ENCODE measurements at places on chromosomes 1 and 21.

- no peak for DNase-seq
Measured at GRCh38 chr1:75797606-75798216, 1.0 kb downstream of the MSH4 start.

- no peak for DNase-seq
Measured at GRCh38 chr1:101147381-101147780, 89.4 kb upstream of the S1PR1 start.

DNA sequence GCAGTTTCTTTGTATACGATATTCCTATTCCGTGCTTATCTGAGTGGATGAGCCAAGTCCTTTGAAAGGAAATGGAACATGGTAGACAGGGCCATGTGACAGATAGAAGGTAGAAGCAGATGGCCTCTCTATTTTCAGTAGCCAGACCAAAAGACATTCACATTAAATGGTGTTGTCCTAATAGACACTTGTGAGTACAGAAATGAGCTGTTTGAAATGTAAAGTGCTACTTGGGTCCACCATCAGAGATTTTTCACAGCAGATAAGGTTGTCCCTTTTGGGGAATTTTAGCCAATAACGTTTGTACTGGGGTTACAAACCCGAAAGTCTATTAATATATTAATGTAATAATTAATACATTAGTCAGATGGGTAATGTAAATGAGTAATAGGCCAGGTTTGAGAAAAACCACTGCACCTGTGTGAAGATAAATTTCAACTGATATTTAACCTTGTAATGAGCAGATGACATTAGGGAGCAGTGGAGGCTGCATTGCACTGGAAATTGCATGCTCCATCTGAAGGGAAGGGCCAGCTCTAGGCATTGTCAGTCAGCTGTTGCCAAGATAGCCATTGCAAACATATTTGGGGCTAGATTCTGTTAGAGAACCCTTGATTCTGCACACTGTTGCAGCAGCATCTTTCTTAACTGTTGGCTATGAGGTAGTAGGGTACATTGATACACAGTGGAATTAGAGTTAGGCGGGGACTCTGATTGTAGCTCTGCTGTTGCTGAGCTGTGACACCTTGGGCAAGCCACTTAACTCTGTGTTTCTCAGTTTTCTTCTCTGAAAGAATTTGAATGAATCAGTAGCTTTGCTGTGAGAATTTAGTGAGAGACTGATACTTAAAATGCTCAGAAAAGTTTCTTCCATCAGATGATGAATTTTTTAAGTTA is 43.8 kb downstream of the FGGY start:
- DNase-seq = no peak

- no peak for DNase-seq
Measured at GRCh38 chr1:95504321-95504720, 270.3 kb downstream of the RWDD3 start.

DNA sequence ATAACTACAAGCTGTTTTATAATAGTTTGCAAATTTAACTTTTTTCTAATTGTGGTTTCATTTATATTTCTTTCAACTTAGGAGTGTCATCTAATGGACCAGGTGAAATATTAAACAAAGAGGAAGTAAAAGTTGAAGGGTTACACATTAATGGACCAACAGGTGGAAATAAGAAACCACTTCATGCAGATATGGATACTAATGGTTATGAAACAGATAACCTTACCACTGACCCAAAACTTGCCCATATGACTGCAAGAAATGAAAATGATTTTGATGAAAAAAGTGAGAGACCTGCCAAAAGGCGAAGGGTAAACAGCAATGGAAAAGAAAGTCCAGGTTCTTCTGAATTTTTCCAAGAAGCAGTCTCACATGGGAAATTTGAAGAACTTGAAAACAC is 59.7 kb downstream of the MIER1 start:
- DNase-seq = peak; percentile 22

DNA sequence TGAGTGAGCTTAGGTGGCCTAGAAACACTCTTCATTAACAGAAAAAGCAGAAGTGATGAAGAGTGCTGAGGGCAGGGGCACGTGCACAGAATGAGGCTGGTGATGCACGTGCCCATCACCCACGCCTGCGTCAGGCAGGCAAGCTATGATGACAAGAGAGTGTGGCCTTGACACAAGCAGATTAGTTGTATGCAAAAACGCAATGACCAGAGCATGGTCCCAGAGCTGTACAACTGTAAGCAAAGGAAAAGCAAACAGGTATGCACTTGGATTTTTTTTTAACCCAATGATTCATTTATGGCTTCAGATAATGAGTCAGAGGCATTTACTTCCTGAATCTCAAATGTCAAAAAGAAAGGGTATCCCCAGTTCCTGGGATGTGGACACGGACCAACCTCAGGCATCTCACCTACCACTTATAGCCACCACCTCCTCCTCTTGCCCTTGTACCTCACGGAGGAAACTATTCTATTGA is 9.1 kb upstream of the TMEM61 start:
- peak; percentile 50 for DNase-seq

GRCh38 chr1:53125623-53126360 is 16.6 kb downstream of the SLC1A7 start:
- no peak for DNase-seq

- DNase-seq = peak; percentile 48
Measured at GRCh38 chr1:61851849-61852669, 109.8 kb downstream of the PATJ start.

- no peak for DNase-seq
Measured at GRCh38 chr1:60572378-60572777, 498.8 kb upstream of the C1orf87 start.

DNA sequence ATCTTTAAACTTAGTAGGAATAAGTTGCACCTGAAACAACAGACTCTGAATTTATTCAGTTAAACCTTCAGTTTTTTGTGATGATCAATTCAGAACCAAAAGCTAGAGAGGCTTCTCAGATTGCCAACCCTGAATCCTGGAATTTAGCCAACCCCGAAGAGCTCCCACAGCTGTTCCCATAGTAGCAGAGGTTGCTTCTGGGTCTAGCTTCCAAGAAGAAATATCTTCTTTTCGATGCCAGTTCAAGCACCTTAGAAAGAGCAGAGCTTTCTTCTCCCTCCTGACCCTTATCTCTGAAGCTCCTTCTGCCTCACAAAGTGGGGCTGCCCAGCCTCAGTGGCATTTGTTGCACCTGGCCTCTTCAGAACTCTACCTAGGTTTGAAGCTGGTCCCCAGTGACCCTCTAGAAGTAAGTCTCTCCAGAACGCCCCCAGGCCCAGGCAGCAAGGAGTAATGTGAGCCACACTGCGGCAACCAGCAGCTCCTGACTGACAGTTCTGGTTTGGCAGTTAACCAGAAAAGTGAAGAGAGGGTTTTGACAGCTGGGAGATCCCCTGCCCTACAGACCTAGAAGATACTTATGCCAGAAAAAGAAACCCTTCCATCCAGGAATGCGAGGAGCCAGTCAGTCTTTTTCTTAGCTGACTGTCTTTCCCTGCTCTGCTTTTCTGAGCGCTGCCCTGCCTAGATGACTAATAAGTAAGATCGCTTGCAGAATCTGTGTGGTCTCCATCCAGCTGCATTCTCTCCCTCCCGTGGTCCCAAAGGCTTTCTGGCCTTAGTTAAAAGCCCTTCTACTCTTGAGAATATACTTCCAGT is 165.9 kb downstream of the ADGRL4 start:
- no peak for DNase-seq

- no peak for DNase-seq
Measured at GRCh38 chr21:41447356-41447755, 21.3 kb downstream of the MX1 start.

- DNase-seq = peak; percentile 51
Measured at GRCh38 chr1:168287237-168287664, 6.6 kb downstream of the TBX19 start.

DNA sequence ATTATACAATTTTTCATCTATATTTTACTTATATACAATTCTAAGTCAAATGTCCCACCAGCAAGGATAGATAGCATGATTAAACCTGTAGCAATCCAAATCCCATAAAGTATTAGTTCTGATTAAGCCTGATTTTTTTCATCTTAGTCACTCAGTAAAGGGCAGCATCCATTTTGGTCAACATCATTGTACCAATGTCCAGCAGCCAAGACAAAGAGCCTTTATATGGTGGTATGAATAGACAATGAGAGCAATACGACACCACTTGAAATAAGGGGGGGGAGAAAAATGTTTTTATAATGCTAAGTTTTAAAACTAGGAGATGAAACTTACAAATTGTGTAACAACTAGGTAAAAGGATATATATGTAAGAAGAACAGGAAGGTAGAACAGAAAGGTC is 7.4 kb downstream of the ZNF644 start:
- DNase-seq = no peak

- no peak for DNase-seq
Measured at GRCh38 chr1:241208910-241209379, 148.1 kb downstream of the RGS7 start.

DNA sequence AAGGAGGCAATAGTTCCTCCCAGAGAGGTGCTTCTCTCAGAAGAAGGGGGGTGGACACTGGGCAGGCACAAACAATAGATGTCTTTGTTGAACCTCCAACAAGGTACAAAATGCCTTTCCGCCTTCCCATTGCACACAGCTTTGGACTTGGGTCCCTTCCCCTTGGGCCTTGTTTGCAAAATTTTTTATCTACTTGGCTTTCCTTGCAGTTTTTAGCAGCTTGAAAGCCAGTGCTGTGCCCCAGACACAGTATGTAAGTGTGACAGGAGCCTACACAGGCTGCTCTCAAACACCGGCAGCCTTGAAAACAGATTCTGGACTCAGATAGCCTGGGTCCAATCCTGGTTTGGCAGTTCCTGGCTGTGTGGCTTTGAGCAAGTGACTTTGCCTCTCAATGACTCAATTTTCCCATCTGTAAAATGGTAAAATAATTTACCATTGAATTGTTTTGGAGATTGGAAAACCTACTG is 43.0 kb downstream of the ELAPOR1 start:
- DNase-seq = no peak

GRCh38 chr1:32878637-32879041 is 7.7 kb upstream of the HPCA start:
- DNase-seq = no peak

GRCh38 chr1:145877923-145878486 is 7.7 kb downstream of the ANKRD35 start:
- no peak for DNase-seq

GRCh38 chr1:111217183-111217910 is 10.2 kb upstream of the CHI3L2 start:
- peak; percentile 77 for DNase-seq

DNA sequence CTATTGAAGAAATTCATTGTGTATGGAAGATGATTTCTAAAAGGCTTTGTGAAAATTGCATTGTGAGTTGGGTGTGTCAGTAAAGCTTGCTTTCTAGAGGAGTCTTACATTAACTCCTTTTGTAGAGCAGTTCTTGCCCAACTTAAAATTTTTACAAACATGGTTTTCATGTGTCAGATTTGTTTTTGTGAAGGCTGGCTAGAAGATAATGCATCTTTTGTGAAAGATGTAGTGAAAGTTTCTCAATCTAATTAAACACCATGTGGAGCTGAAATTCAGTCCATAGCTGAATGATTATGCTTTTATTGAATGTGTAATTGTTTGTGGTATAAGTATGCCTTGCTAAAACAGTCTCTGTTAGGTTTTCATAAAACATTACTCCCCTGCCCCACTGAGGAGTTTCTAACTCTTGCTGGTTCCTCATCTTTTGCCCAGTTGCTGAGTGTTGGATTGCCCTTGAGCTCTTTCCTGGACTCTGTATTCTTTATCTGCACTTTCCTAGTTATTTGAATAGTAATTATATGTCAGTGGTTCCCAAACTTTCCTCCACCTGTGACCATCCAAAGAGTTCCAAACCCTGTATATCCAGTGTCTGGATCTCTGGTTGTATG is 38.0 kb downstream of the KCTD3 start:
- DNase-seq = no peak

DNA sequence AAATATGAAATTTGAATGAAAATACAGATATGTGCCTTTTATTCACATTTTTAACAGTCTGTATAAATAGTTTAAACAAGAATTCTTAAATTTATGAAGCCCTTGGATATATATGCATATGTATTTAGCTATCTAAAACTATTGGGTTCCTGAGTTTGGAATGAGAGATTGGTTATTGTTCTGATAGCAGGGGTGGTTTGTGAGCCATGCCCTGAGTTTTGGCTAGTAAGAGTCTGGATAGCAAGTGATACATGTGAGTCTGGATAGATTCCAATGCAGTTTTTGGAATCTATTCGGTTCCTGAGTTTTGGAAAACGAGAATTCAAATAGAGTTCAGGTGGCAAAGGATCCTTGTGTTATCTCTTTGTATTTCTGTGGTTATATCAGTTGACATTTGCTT is 2.8 kb downstream of the MAN1A2 start:
- no peak for DNase-seq

DNA sequence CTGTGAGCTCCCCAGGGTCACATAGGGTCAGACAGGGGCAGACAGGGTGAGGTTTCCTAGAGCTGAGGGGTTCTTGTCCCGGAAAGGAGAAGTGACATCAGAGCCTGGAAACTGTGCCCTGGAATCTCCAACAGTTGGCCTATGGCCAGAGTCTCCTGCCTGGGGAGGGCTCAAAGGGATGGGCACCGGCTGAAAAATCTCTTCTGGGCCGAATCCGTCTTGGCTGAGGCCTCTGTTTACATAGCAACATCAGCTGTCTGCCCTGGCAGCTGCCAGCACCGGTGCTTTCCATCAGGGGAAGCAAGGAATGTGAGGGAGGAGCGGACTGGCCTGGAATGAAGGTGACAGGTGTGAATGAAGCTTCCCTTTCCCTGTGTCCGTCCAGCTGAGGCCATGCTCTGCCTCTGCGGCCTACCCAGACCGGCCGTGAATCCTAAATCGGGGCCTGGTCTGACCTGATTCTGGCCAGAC is 30.7 kb downstream of the VASH2 start:
- DNase-seq = no peak

DNA sequence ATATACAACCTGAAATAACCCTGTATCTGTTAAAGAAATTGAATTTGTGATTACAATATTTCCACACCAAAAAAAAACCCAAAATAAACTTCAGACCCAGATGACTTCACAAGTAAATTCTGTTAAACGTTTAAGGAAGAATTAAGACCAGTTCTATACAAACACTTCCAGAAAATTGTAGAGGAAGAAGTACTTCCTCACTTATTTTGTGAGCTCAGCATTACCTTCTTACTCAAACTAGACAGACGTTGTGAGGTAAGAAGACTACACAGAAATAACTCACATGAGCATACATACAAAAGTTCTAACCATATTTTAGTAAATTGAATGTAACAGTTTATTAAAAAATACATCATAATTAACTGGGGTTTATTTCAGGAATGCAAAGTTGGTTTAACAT is 18.8 kb downstream of the RALGPS2 start:
- no peak for DNase-seq

- DNase-seq = peak; percentile 64
Measured at GRCh38 chr1:168386949-168387586, 106.4 kb downstream of the TBX19 start.

DNA sequence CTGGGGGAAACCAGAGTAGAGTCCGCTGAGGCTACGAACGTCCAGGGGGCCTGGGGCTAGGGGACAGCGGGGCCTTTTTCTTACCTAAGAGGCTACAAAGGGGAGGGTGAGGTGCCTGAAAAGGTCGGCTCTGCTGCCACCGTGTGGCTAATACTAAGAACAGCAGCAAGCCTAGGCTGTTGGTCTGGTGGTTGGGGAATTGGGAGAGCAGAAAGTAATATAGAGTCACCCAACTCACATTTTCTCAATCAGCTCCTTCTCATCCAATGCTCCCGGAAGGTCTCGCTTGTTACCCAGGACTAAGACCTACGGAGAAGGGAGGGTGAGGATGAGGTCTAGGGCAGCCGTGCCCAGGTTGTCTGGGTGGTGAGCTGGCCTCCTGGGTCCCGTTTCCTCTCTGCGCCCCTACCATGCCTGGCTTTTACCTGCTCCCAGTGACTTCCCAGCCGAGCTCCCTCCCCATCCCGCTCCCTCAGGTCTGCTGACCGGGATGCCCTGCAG is 9.3 kb downstream of the ARL8A start:
- DNase-seq = peak; percentile 69

Measured in activated CD4-positive, alpha-beta T cell treated with anti-CD3 and anti-CD28 coated beads, Interleukin-10, Interleukin-2, amounts not matched to agents 100 ng/mL and 50 ng/mL, durations not matched to agents 16 hours and 8 hours (primary cell).